ENCODE measurements at places on chromosomes 5 and 9. TPM values are rescaled to one million over a fixed set of nuclear protein-coding genes. Genes with fewer than 3 reads are reported as not detected.

DNA sequence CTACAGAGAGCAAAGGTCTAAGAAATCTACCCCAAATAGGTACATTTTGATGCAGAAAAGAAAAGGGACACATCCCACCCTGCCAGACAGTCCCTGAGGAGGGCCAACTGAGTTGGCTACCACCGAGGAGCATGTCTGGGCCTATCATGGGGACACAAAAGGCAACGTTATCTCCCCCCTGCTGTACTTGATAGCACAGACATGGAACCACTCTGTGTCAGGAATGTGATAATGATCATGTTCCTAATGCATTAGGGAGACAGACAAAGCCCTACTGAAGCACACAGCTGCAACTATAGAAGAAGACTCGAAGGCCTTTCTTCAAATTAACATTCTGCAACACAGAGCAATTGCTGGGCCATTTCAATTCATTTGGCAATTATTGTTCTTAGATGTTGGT lies 84.5 kb downstream of the ENC1 start:
- no peaks in the 10 kb centered on the region for H3K27me3 ChIP-seq
- H3K4me3 ChIP-seq, result no peak overlapping the region
- no peak overlapping the region for H3K27ac ChIP-seq
- no peaks in the 10 kb centered on the region for H3K36me3 ChIP-seq
- no peak for DNase-seq

GRCh38 chr5:141003031-141003430 lies 36.8 kb downstream of the PCDHAC2 start:
- no peak for DNase-seq
- peaks cover 25% of the 10 kb centered on the region for H3K27me3 ChIP-seq
- no peaks in the 10 kb centered on the region for H3K36me3 ChIP-seq
- peaks cover 7% of the 10 kb centered on the region for H3K4me1 ChIP-seq
- H3K27ac ChIP-seq, result no peak overlapping the region

DNA sequence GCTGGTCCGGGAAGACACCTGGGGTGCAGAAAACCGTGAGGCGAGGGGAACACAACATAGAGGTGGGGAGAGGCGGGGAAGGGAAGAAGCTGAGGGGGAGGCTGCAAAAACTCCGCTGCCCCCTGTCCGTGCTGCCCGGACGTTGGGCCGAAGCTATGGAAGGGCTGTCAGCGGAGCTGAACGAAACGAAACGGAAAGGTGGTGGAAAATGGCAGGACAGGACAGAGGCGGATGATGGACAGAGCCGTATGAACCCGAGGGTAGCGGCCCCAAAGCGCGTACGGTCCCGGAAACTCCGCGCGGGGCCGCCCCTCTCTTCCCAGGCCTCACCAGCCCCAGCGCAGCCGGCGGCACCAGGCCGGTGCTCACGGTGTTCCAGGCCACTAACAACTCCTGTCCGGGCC lies 272 bp downstream of the ANAPC2 start:
- peak overlapping the region; percentile 100 for H3K4me3 ChIP-seq
- no peaks in the 10 kb centered on the region for H3K27me3 ChIP-seq
- peaks cover 48% of the 10 kb centered on the region for H3K36me3 ChIP-seq
- no peak for DNase-seq
- H3K27ac ChIP-seq, result peak overlapping the region; percentile 92

DNA sequence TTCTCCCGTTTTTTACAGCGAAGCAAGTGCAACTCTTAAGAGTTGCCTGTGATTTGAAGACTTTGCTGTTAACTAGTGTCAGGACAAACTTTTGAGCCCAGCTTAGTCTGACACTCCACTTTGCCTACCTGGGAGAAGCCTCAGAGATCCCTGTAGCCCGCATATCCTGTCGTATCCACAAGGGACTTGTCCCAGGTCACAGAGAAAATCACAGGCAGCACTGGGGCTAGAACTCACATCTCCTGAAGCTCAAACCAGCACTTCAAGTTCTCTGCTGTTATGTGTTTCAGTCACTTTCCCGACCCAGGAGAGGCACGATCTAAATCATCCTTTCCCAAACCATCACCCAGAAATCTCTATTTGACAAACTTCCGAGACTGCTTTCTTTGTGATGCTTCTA lies 584.5 kb downstream of the ACTL7B start:
- H3K4me1 ChIP-seq, result no peaks in the 10 kb centered on the region
- no peaks in the 10 kb centered on the region for H3K36me3 ChIP-seq
- H3K4me3 ChIP-seq, result no peak overlapping the region
- no peaks in the 10 kb centered on the region for H3K27me3 ChIP-seq
- DNase-seq, result no peak

DNA sequence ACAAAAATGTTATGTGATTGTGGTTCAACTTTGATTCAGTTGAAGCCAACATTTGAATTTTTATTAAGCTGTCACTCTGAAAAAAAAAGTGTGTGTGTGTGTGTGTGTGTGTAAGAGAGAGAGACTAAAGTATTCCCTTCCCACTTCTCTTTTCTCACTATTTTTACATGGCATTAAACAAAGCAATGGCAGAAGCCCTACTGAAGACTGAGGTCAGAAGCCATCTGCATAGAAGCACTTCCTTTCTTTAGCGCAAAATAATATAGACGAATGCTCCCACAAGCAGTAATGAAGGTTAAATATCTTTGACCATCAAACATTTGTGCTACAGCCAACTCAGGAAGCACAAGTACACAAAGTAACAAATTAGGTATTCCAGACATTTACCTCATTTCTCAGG lies 540.5 kb downstream of the KCTD16 start:
- H3K27me3 ChIP-seq, result no peaks in the 10 kb centered on the region
- no peaks in the 10 kb centered on the region for H3K36me3 ChIP-seq
- no peak for DNase-seq
- no peak overlapping the region for H3K4me3 ChIP-seq
- H3K4me1 ChIP-seq, result no peaks in the 10 kb centered on the region
- H3K27ac ChIP-seq, result no peak overlapping the region

- no peak overlapping the region for H3K27ac ChIP-seq
- no peaks in the 10 kb centered on the region for H3K27me3 ChIP-seq
- H3K36me3 ChIP-seq, result no peaks in the 10 kb centered on the region
- H3K4me1 ChIP-seq, result peaks cover 6% of the 10 kb centered on the region
- no peak overlapping the region for H3K4me3 ChIP-seq
- DNase-seq, result no peak
These were observed 218.1 kb downstream of the AUH start for GRCh38 chr9:91143642-91144041.

- no peaks in the 10 kb centered on the region for H3K27me3 ChIP-seq
- H3K27ac ChIP-seq, result no peak overlapping the region
- H3K4me1 ChIP-seq, result no peaks in the 10 kb centered on the region
- H3K36me3 ChIP-seq, result no peaks in the 10 kb centered on the region
- no peak for DNase-seq
These were observed 258.9 kb upstream of the TLE4 start for GRCh38 chr9:79312686-79313421.

Gene CCL27
- total RNA-seq, result not detected

Gene LRRC26
- not detected for total RNA-seq

Gene PCDHA9
- total RNA-seq, result not detected

Gene FAXDC2
- not detected for total RNA-seq

Data from CD4-positive, alpha-beta T cell (primary cell).